ENCODE measurements at places on chromosomes 4 and X. TPM values are rescaled to one million over a fixed set of nuclear protein-coding genes. Genes with fewer than 3 reads are reported as not detected.

Gene MAGEA12
- total RNA-seq: not detected

Gene TGIF2LX
- not detected for total RNA-seq

Gene PSAPL1
- not detected for total RNA-seq

Gene COL4A5
- 42.5 TPM for total RNA-seq

Gene TACC3
- total RNA-seq: 4.6 TPM

Gene P2RY8
- not detected for total RNA-seq

All from smooth muscle cell of trachea (primary cell).